CD4-positive, alpha-beta T cell treated with Interleukin-2 at 100 ng/mL for 4 hours (primary cell): ENCODE measurements at places on chromosomes 1 and 21.

DNA sequence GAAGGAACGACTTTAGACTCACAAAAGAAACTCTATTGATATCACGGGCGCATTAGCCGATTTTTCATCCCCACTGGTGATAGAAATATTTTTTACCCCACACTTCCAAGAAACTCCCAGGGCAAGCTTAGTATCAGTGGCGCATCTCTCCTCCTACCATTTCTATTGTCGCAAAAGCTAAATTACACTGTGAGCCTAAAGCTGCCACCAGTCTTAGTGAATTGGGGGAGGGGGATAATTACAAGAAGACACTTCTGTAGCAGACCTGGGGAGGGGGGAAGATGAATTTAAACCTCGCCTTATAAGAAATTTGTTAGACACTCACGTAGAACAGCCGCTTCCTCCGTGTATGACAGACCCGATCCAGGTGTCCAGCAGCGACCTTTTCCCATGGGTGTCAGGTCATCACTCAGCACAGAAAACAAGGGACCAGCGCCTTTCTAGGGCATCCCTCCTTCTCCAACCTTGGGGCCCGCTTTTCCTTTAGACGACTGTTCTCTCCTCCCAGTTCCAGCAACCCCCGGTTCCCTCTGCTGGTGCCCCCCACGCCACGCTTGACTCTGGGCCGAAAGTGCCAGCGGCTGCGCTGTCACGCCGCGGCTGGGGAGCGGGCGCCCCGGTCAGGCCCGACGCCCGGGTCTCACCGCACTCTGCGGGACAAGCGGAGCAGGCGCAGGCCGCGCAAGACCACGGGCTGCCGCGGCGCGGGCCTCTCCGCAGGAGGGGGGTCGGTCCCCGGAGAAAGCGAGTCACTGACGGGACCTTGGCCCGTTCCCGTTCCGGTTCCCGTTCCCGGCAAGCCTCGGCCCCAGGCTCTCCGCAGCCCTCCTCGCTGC, 821 bp downstream of the PHC2 start:
- no peak for DNase-seq

GRCh38 chr1:218296162-218296561, 11.1 kb downstream of the RRP15 start:
- DNase-seq = no peak

DNA sequence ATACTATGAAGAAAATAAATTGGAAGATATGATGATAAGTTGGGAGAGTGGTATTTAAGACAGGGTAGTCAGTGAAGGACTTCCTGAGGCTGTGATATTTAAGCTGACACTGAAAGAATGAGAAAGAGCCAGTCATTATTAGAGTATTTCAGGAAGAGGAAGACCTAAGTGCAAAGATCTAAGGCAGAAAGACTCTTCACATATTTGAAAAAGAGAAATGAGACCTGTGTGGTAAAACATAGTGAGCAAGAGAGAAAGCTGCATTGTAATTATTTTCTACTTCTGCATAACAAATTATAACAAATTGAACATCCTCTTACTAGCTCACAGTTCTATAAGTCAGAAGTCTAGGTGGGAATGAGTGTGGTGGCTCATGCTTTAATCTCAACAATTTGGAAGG, 34.6 kb upstream of the DOCK7 start:
- no peak for DNase-seq

DNA sequence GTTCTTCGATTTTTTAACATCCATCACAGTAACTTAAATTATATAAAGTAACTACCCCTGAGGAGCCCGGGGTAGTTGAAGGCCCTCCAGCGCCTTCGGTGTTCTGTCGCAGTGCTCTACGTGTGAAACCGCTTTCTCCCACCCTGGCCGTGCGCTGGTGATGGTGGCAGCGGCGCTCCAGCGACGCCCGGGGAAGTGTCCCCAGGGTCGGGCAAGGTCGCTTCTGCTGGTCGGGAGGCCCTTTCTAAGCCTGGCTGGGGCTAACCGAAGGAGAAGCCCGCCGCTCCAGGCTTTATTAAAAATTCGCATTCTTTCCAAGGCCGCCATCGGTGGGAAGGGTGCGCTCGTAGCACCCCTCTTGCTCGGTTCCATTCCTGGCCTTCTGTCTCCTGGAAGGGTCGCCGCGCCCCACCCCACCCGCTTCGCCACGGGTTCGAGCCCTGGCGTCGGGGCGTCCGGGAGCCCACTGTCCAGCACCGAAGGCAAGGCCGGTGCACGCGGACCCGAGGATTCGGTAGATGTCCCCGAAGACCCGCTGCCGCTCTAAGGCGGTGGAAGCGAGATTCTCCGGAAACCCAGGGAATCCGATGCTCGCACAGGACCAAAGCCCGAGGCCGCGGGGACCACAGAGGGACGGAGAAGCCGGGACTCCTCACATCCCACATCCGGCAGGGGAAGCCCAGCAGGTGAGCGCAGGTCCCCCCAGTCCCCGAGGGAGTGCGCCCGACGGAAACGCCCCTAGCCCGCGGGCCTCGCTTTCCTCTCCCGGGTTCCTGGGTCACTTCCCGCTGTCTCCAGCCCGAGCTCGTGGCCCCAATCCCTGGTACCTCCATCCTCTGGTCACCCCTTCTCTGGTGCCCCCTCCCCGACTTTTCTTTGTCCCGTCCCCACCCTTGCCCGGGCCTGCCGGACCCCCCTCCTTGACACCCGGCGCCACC, 685 bp upstream of the RIPPLY3 start:
- DNase-seq = no peak

DNA sequence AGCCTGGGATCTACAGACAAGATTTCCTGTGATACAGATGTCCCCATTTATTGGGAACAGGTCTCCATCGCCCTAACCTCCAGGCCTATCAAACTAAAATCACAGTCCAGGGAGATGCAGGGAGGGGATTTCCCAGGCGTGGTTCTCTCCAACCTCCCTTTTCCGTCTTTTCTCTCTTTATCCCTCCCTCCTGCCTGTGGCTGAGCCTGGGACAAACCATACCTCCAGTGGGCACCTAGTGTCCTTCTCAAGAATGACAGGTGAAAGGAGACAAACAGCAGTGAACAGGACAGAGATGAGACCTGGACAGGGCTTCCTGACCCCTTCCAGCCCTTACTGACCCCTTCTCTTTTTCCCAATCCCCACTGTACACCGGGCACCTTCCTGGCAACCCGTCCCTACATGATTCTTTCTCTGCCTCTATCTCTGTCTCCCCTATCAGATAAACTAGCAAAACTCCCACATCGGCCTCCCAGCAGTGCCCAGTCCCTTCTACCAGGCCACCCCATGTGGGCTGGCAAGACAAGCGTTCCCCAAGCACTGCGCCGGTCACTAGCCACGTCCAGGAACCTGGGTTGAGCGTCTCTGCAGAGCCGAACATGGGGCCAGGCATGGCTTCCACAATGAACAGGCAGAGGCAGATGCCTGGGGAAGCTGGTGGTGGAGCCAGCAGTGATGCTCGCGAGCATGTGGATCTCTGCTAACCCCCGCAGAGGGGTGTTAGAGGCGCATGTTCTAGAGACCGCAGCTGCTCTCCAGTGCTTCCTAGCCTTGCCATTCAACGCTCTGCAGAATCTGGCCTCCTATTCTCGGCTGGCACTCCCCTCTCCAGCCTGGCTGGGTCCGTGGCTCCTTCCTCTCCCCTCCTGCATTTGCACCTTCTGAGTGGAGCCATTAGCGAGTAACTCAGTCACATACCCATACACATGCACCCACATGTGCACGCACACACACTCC, 54.7 kb downstream of the ELK4 start:
- no peak for DNase-seq

GRCh38 chr1:30695439-30695841, 27.9 kb downstream of the MATN1 start:
- DNase-seq = no peak

GRCh38 chr1:4494558-4494957, 159.9 kb upstream of the AJAP1 start:
- no peak for DNase-seq

- DNase-seq = no peak
Observed at GRCh38 chr21:26245428-26245827, 74.9 kb upstream of the APP start.

DNA sequence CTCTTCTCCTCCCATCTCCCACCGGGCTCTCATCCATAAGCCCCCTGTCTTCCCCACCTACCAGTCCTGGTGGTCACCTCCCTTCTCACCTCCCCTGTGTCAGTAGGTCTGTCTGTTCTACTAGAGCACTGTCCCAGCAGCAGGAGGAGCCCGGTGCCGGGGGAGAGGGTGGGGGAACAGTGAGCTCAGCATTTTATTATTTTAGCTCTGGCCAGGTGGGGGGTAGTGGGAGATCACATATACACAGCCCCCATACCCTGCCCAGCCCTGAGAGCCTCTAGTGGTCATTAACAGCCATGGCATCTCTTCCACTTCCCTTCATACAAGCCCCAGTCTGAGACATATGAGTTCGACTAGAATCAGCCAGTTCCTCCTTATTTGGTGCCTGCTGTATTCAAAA, at the start of gene TMOD4:
Gene TMOD4, minus strand, starts transcription at position 119 of the 400 bp plus-strand sequence. CDS start 1,106 bp downstream, outside the sequence.
- DNase-seq = no peak

- no peak for DNase-seq
Observed at GRCh38 chr1:98516306-98516705, 145.2 kb upstream of the SNX7 start.

- DNase-seq = no peak
Observed at GRCh38 chr1:44423591-44424537, 18.8 kb downstream of the RNF220 start.

DNA sequence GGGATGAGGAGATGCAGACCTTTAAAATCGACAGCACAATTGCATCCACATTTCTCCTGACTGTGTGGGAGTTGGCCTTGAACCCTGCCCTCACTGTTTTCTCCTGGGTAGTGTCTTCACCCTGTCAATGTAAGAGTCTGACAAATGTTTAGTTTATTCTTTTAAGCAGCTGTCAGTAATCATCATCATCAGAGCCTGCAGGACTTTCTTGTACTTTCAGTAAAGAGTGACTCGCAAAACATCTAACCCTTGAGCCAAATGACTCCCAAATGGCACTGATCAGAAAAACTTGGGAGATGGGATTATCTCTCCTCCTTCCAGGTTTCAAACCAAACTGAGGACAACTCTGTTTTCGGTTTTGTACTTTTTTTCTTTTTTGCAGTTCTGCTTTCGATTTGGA, 460.2 kb downstream of the KIF26B start:
- no peak for DNase-seq

DNA sequence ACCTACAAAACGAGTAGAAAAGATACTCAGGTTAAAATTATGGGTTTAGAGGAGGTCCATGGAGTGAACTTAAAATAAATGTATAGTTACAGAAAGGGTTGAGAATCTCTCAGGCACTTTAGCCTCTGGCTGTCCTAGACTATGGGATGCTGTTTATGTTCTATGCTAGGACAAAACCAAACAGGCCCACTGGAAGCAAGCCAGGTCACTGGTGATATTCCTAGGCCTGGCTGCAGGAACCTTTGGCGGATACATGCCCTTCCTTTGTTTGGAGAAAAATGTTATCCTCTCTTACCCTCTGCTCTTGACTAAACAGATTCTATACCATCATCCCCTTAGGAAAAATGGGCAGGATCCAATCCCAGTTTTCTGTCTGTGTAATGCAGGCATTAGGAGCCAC, 90.7 kb upstream of the DUSP10 start:
- no peak for DNase-seq

DNA sequence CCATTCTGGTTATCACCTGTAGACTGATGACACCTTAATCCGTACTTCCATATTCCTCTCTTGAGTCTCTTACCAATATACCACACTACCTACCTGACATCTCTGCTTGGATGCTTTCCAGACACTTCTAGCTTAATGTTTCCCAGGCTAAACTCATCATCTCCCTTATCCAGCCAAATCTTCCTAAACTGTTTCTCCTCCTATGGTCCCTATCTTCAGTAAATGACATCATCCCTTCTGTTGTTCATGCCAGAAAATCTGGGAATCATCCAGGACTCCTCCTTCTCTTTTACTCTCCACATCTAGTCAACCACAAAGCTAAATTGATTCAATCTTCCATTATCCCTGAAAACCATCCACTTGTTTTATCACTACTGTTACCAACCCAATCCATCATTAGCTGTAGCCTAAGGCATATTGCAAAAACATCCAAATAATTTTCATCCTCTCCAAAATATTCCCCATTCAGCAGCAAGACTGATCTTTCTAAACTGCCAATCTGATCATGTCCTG, 464.1 kb upstream of the BEND5 start:
- no peak for DNase-seq

- DNase-seq = no peak
Observed at GRCh38 chr1:80915491-80915890, 885.2 kb upstream of the ADGRL2 start.
